Spinal cord (tissue), 10 donors: ENCODE measurements at places on chromosomes 2 and 18.

DNA sequence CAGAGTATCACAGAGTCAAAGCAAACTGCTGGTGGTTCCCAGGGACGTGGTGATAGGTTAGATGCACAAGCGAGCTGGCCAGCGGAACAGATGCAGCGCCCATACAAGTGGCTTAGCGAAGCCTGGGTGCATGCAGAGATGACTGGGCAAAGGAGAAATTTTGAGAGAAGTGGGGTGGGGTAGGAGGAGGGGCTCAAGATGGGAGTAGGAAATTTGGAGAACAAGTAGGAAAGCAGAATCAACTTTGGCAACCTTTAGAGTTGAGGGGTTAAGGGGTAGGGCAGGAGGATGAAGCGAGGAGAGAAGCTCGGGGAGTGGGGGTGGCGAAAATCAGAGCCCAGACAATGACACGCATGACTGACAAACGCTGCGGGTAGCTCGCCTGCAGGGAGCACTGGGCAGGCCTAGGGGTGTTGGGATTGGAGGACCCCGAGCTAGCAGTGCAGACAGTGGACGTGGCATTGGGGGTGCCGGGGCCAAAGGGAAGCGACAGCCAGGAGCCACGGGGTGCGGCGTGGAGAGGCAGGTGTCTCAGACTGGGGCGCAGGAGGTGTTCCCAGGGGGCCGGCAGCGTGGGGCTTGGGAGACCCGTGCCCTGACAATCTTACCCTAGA, 431 bp downstream of the FAM98A start:
- DNase-seq: peak; percentile 35

DNA sequence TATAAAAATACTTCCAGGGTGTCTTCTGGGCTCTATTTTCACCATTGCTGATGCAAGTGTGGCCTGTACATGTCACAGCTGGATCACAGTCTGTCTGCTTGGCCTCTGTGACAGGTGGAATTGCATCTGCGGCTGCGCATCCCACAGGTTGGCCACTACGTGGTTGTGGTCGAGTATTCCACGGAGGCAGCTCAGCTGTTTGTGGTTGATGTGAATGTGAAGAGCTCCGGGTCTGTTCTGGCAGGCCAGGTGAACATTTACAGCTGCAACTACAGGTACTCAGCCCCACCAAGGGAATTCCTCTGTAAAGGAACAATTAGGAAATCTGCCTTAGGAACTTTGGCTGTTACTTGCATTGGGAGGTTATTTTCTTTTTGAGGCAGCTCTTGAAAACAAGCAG, 144.5 kb downstream of the LAMA3 start:
- DNase-seq: no peak

- DNase-seq: no peak
Measured at GRCh38 chr18:45441110-45441847, 174.0 kb upstream of the SLC14A2 start.

DNA sequence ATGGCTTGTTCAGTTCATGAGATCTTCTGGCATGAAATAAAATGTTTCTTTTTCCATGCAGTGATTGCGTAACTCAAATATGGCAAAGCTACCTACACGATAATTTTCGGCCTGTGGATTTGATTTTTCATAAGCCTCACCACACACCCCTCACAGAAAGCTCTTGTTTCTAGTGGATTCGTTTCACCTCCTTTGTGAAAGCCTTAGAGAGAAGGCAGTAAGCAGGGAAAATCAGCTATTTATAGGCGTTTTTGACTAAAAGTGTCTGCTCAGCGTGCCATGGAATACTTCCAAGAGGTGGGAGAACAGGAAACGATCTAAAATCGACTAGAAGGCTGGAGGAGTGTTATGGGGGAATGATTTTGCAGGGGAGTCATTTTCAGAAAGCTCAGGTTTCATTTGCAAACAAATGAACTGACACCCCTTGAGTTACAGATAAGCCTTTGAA, 417.9 kb downstream of the TGIF1 start:
- DNase-seq: peak; percentile 70

GRCh38 chr2:195490319-195490718, 166.7 kb upstream of the SLC39A10 start:
- no peak for DNase-seq

DNA sequence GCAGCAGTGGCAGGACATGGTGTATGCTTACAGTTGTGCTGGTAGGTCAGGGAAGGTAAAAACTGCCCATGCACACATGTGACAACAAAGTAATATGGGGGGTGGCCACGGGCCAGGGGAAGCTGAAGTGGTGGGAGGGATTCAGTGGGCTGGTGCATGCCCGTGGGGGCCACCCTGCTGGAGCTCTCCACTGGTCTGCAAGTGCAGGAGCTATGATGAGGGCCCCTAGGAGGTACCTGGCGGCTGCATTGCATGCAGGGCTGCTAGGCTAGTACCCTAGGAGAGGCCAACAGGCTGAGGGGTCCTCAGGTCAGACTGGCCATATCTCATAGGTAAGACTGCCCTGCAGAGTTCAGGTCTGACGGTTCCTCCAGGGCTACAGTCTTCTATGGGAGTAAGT, 265.9 kb downstream of the NUP35 start:
- no peak for DNase-seq

GRCh38 chr2:216551234-216552068, 52.8 kb downstream of the RPL37A start:
- no peak for DNase-seq

- no peak for DNase-seq
Measured at GRCh38 chr2:1915746-1916145, 171.4 kb upstream of the PXDN start.

GRCh38 chr2:190718652-190719526, 70.0 kb downstream of the NAB1 start:
- no peak for DNase-seq

DNA sequence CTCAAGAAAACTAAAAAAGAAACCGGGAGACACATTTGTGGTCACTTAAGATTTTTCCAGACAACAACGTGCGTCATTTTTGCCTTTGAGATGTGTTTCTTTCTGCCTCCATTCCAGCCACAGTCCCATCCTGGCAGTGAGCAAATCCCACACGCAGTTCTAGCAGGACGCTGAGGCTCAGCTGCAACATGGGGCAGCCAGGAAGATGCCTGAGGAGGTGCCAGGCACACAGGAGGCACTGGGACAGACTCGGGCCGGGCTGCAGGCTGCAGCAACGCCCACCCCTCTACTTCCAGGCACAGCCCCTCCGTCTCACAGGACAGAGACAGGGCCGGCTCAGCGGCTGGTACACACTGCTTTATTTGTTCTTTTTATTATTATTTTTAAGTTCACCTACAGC, 13.1 kb downstream of the KLF11 start:
- no peak for DNase-seq

DNA sequence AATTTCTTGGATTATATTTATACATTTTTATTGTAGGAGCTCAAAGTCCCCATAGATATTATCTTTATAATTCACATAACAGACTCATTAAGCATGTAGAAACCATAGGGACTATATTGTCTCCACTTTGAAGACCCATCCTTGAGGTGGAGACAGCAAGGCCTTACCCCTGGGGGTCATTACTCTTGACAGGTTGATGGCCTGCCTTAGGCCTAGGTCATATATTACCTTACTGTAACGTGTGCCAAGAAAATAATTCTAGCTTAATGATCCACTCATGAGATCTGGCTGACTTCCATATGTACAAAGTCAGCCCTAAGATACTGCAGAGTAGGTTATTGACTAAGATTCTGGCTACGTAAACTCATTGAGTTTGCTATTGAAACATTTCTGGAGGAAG, 65.4 kb upstream of the GLS start:
- DNase-seq: no peak

DNA sequence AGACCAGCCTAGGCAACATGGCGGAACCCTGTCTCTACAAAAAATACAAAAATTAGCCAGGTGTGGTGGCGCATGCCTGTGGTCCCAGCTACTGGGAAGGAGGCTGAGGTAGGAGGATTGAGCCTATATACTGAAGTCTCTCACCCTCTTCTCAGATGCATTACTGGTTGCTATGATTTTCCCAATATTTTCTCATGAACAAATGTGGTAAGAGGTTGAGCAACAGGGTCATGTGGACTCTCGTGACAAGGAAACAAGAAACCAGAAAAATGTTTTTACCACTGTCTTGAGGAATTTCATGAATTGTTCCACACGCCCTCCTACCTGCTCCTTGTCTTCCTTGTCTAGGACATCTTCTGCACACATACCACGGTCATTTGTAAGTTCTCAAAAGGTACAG, 12.4 kb downstream of the LMAN2L start:
- no peak for DNase-seq

GRCh38 chr18:27227721-27228120, 42.6 kb upstream of the CHST9 start:
- no peak for DNase-seq

GRCh38 chr2:240689975-240690374, 1.7 kb upstream of the AQP12A start:
- DNase-seq: no peak

- no peak for DNase-seq
Measured at GRCh38 chr2:136067459-136067858, 50.5 kb downstream of the CXCR4 start.

DNA sequence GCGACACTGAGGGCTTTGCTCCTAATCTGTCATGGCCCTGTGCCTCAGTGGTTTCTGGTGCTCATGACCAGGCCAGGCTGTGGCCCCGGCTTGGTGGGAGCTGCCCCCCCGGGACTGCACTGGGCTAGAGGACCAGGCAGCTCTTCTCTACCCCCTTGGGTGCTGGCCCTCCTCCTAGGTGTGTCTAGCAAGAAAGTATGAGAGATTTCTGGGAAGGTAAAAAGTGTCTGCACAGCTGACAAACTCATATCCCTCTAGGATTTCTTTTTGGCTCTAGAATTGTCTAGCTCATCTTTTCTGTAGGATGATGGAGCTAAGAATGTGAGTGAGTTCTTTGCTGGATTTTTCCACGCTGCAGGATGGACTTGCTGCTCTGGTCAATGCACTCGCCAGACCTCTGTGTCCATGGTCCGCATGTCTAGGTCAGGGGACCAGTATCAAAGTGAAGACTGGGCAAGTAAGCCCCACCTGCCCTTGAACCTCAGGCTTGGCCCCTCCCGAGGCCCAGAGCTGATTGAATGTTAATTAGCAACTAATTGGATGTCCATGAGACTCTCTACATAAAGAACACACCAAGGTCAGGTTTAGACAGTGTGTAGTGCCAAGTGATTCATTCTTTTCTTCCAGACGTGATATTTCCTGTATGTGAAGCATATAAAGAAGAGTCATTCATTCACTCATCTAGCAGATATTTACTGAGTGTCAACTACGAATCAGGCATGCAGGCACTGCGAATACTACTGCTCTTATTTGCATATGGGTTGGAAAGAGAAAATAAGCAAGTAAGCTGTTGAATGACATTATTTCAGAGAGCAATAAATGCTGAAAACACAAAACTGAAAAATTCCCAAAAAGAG, 15.6 kb upstream of the PSD4 start:
- no peak for DNase-seq

DNA sequence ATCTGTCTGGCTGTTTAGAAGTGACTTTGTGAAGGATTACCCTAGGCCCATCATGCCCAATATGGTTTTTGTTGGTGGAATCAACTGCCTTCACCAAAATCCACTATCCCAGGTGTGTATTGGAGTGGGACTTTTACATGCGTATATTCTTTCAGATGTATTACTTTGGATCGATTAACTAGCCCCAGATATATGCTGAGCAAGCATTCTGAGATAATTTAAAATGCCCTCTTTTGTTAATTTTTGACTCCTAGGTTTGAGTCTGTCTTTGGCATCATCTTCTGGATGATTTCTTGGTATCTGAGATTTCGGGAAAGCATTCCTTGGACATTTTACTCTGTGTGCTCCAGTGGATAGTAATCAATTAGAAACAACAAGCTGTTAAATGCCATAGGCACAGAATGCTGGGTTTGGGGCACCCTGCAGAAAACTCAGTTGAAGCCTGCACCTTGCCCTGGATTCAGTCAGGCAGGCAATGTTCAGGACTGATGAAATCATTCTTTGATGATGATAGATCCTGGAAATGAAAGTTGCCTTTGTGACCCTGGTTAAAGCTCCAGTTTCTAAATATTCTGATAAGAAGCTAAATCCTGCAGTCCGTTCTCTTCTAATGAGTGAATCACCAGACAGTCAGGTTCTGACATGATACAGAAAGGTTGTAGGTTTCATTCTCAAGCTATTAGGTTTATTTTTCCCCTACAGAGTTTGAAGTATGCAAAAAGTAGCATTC, 1.1 kb downstream of the UGT1A1 start:
- no peak for DNase-seq

DNA sequence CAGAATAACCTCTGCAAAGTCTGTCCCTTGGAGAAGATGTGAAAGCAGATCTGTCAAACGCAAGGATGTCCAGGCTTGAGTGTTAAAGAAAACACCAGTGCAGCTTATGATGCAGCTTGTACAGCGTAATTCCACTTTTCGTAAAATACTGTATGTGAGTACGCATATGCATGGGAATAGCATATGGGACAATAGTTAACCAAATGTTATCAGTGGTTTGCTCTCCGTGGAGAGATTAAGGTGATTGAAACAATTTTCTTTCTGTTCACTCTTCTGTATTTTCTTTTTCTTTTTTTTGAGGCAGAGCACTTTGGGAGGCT, 27.2 kb downstream of the ATOH8 start:
- DNase-seq: no peak

DNA sequence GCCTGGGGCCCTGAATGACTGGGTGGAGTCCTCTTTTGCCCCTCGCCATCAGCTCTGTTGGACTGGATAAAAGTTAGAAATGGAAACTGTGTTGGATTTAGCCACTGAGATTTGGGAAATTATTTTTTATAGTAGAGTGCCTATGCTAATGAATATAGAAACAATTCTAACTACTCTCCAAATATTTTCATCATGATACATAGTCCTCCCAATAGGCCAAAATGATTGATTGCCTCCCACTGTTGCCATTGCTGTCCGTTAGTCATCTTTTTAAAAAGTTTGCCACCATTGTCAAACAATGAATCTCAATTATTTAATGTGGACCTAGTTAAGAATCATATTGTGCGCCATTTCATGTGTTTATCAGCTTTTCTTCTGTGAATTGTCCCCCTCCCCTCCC, 417.0 kb downstream of the GALR1 start:
- DNase-seq: no peak

- no peak for DNase-seq
Measured at GRCh38 chr2:38125842-38126241, 49.9 kb upstream of the CYP1B1 start.

GRCh38 chr2:54657664-54658083, 65.8 kb upstream of the EML6 start:
- DNase-seq: no peak

GRCh38 chr2:167686691-167687090, 560.7 kb downstream of the STK39 start:
- DNase-seq: no peak

DNA sequence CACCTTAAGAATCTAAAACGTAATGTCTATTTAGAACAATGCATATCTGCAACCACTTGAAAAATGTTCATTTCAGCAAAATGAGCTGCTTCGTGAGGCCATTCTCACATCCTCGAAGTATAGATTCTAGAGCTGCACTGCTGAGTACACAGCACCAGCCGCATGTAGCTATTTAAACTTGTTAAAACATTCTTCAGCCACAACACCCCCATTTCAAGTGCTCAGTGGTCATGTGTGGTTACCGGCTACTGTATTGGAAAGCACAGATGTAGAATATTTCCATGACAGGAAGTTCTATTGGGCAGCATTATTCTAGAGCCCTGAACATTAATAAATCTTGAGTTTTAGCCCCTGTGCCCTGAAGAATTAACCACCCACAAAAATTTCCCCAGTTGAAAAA, 35.0 kb downstream of the SUMO1 start:
- DNase-seq: no peak
